ENCODE measurements at places on chromosomes 6 and 20.
A peak's percentile ranks its signal among the peaks of the same experiment; 100 is the strongest.

- no peak for DNase-seq
Measured at GRCh38 chr6:21556511-21556910, 37.0 kb upstream of the SOX4 start.

GRCh38 chr6:139686308-139686707, 311.9 kb upstream of the CITED2 start:
- no peak for DNase-seq

- DNase-seq: no peak
Measured at GRCh38 chr6:47357827-47358226, 48.1 kb upstream of the TNFRSF21 start.

- no peak for DNase-seq
Measured at GRCh38 chr6:169958510-169958909, 207.1 kb downstream of the ERMARD start.

DNA sequence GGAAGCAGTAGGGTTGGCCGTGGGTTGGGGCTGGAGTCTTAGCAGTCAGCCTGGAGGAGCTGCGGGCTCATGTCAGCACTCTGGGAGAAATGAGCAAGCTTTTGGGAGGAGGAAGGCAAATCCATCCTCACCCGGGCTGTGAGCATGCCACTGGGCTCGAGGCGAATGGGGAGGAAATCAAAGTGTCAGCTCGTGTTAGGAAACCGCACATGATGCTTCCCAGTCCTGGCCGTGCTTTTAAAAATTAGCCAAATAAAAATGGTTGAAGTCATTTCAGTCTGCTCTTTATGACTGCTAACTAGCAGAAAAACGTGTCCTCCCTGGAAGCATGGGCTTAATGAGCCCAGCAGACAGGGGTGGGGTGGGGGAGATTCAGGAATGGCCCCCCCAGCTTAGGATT, 98.1 kb downstream of the NFATC2 start:
- DNase-seq: no peak

GRCh38 chr20:20487811-20488210, 119.9 kb downstream of the INSM1 start:
- no peak for DNase-seq

GRCh38 chr6:109788687-109789086, 97.6 kb downstream of the FIG4 start:
- no peak for DNase-seq

DNA sequence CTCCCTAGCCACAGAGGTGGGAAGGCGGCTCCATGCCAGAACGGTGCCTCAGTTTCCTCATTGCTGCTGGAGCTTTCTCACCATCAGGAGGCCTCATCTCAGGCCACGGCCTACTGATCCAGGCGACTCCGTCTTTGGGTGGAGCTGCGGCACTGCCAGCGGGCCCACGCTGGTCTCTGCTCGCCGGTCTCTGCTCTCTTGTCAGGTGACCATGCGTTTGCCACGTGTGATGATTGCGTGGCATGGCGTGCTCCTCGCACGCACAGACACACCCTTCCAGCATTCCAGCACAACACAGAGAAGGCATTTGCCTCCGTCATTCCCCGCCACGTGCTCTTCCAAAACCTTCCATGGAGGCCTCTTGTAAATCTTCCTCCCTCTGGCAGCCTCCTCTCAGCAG, 271.1 kb downstream of the CDH4 start:
- DNase-seq: no peak

GRCh38 chr20:24784607-24785006, 164.5 kb upstream of the CST7 start:
- no peak for DNase-seq

DNA sequence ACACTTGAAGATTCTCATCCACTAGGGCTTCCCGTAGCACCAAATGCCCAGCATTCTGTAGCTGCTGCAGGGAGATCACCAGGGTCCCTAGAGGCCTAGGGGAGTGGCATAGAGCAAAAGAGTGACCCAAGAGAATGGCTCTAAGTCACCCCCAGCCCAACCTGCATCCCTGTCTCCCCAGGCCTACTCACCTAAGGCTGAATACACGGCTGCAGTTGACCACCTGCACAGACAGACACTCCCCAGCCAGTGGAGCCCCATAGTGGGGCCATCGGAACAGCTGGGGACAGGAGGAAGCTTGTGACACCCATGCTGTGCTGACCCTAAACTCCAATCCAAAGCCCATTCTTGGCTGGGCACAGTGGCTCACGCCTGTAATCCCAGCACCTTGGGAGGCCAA, 9.5 kb upstream of the SPAG4 start:
- DNase-seq: no peak

GRCh38 chr6:24775520-24776058, 852 bp downstream of the GMNN start:
- DNase-seq: peak; percentile 22

DNA sequence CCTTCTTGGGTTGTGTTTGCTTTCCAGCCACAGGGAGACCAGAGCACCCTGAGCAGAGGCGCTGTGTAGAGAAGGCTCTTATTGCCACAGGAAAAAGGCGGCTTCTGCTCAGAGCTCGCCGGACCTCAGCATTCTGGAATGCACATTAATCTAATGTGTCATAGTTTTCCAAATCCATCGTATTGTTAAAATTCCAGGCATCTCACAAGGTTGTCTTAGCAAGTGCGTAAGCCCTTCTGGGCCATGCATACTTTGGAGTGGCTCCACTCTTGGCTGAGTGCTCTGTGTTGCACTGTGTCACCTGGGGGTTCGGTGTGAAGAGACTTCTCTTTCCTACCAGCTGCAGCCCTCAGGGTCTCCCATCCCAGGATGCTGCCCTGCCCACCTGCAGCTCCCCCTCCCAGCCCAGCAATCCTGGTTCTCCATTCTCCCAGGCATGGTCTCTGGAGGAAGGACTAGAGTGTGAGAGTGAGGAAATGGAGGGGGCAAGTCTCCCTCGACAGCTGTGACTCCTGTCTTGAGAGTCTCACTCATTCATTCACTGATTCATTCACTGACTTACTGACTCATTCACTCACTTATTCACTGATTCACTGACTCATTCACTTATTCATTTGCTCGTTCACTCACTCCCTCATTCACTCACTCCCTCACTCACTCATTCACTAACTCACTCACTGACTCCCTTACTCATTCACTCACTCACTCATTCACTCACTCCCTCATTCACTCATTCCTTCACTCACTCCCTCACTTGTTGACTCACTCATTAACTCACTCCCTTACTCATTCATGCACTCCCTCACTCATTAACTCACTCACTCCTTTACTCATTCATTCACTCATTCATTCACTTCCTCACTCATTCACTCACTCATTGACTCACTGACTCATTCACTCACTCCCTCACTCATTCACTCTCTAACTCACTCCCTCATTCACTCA, 83.7 kb upstream of the MPC1 start:
- no peak for DNase-seq

DNA sequence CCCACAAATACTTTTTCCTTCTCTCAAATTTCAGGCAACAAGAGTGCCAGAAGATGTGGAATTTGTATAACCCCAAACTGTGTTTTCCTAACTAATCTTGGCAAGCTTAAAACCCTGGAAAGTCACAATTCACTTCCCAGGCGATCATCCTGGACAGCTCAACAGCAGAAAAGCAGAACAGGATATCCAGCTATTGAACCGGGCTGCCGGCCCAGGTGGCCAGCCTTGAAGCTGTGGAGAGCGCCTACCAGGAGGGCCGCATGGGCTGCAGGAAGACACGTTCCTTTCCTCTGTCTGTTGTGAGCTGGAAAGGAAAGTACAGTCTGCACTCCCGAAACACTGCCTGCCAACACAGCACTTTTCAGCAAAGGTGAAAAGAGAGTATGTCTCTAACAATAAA, 719.7 kb upstream of the MARCKS start:
- no peak for DNase-seq

DNA sequence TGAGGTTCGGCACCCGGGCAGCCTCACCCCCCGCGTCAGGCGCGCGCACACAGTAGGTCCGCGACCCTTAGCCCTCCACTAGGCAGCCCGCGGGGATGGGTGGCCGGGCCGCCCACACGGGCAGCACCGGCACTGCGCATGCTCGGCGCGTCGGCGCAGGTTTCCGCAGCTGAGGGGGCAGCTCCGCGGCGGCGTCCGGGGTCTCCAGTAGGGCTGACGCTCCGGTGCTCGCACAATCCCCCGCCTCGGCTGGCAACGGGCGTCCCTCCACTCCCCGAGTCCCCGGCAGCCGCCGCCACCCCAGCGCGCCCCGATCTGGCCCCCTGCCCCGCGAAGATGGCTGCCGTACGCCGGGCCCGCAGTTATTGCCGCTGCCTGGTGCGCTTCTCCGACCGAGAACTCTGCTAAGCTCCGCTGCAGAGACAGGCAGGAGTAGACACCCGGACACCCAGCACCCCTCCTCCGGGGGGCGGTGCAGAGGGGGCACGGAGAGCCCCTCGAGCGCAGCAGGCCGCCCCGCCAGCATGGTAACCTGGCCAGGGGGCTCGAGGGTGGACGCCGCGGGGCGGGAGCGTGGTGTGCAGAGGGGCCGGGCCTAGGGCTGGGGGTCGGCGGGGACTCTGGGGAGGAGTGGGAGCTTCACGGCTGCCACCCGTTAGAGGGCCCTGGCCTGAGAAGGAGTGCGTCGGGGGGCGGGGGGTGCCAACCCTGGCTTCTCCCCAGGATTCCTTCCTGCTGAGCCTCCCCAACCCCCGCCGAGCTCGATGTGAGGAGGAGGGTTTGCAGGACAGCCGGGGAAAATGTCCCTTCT, at the start of gene FBXO9:
Gene FBXO9 (plus strand): TSS at position 139 of the 811 bp plus-strand sequence. CDS start 386 bp downstream, at position 525.
- DNase-seq: peak; percentile 76

- peak; percentile 70 for DNase-seq
Measured at GRCh38 chr6:137165375-137166246, 7.8 kb downstream of the IL22RA2 start.

GRCh38 chr6:37788259-37788658, 31.3 kb upstream of the ZFAND3 start:
- DNase-seq: no peak

GRCh38 chr6:140566781-140567277, 1192.4 kb upstream of the CITED2 start:
- no peak for DNase-seq

DNA sequence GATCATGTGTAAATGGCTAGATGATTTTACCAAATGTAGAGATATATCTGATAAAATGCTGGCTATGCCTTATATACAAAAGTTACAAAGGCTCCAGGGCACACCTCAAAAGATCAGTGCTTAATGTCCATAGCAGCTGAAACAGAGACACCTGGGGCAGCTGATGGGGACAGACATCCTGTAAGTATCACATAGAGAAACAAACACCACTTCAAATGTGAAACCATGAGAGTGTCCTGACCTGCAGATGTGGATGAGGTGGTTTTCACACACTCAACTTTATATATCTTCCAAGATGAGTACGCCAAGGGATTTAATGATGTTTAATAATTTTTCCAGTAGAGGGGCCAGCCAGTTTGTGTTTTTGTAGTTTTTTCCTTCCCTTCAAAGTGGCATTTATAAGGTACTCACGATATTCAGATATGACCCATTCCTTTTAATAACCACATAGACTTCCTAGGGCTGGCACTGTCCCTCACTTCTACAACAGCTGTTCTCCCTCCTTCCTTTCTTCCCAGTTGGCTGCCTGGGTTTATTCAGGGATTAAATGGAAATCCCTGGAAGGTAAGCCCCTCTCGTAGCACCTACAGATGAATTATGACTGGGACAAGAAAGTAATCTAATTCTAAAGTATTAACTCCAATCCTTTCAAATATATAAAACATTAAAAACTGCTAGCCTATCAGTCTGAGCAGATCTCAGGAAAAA, 50.3 kb upstream of the MCM9 start:
- no peak for DNase-seq

GRCh38 chr6:158071121-158072082, 89.7 kb downstream of the SYNJ2 start:
- DNase-seq: no peak

DNA sequence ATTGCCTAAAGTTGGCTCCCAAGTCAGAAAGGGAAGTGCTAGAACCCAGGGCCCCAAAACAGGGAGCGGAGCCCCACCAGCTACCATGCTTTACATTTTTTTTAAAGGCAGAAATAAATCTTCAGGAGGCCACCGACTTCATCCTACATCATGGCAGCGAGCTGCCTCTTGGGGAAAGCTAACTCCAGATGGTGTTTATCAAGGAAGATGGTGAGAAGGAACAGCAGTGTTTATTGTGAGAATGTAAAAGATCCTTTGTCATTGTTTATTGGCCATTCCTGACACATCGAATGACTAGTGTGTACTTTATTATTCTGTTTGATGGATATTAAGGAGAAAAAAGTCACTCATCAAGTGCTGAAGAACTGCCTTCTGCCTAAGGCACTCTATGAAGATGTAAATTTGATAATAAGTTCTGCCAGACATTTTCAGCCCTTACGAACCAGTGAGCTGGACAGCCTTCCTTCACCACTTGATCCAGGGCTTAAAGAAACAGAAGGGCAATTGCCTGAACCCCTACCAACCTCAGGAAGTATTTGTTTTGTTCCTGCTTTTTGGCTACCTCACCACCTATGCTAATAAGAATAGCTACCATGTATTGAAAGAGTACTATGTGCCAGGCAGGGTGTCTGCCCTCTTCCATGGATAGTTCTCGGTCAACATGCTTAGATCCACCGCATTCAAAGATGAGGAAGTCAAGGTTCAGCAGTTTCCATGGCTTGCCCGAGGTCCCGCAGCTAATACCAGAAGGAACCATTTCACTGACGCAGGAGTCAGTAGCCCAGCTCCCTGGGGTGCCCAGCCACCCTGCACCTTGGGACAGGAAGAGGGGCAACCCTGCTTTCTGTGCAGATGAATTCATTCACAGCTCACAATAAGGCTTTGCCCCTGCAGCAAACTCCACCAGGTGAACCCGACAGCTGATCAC, 194.7 kb upstream of the RREB1 start:
- DNase-seq: no peak

- DNase-seq: peak; percentile 35
Measured at GRCh38 chr20:49037962-49038387, 8.1 kb upstream of the CSE1L start.

GRCh38 chr6:159194421-159194820, 25.2 kb downstream of the FNDC1 start:
- DNase-seq: no peak

DNA sequence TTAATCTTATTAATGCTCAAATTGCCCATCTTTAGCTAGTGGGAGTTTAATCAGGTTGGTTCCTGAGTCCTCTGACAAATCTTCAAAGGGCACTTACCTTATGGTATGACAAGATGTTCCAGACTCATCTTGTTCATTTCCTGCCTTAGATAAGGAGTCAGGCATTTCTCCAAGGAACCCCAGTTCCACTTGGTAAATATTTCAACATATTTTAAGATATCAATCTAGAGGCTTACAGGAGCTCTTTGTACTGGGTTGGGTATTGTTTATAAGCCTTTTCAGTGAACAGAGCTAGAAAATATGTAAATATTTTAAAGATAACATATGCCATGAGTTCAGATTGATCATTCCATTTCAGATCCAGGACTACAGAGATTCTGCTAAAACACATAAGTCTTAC, 159.8 kb downstream of the RCAN2 start:
- DNase-seq: no peak
